ENCODE measurements at places on chromosomes 1 and 21.

- DNase-seq: no peak
Observed at GRCh38 chr1:228034954-228035837, 28.4 kb downstream of the WNT3A start.

- DNase-seq: no peak
Observed at GRCh38 chr1:14971221-14971620, 182.3 kb upstream of the TMEM51 start.

- no peak for DNase-seq
Observed at GRCh38 chr1:212138457-212138856, 102.9 kb downstream of the DTL start.

- no peak for DNase-seq
Observed at GRCh38 chr1:104921525-104921924, 1171.8 kb downstream of the AMY1C start.

GRCh38 chr1:221743416-221744208, 1.7 kb upstream of the DUSP10 start:
- DNase-seq: no peak

DNA sequence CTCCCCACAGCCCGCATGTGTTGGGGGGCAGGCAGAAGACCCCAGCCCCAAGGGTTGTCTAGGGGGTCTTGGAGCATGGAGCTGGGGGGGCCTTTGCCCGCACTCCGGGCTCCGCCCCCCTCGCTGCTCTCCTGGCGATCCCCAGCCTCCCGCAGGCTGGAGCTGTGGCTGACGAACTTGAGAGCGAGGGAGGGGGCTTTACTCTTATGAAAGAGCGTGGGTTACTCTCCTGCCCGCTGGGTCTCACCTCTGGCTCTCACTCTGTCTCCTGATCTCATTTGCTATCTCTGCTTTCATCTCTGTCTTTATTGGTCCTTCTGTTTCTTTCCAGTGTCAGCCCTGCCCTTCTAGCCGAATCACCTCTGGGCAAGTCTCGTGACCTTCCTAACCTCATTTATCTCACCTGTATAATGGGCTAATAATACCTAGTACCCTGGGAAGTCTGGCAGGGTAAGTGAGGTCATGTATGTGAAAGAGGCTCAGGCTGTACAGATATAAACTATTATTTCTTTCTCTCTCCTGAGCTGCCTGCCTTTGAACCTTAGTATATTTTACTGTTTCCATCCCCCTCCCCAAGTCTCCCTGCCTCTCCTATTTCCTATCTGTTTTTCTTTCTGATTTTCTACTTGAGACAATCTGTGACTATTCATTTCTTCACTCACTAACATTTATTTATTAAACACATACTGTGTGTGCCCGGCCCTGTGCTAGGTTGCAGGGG, 731 bp downstream of the EFNA4 start:
- no peak for DNase-seq

DNA sequence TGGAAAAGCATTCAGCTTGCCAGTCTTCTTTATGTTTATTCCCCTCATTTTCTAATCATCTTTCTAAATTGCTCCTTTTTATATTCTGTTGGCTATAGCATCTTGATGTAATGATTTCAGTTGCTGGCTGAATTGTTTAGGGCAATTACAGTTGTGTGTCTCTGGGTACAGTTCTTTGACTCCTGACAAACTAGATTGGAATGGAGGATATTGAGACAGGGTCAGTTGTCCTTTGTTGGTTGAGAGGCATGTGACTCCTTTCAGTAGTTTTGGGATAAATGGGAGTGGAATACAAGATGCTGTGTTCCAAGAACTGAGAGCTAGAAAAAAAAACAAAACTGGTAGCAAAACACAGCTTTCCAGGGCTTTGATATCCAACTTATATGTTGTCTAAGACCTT, 1.5 kb downstream of the CENPF start:
- DNase-seq: no peak

- no peak for DNase-seq
Observed at GRCh38 chr1:10697621-10698160, 98.8 kb downstream of the CASZ1 start.

GRCh38 chr1:77925518-77925917, 37.1 kb downstream of the NEXN start:
- no peak for DNase-seq

GRCh38 chr1:97071173-97071572, 349.6 kb downstream of the PTBP2 start:
- DNase-seq: no peak

GRCh38 chr1:243264717-243265116, 8.9 kb downstream of the SDCCAG8 start:
- DNase-seq: no peak

DNA sequence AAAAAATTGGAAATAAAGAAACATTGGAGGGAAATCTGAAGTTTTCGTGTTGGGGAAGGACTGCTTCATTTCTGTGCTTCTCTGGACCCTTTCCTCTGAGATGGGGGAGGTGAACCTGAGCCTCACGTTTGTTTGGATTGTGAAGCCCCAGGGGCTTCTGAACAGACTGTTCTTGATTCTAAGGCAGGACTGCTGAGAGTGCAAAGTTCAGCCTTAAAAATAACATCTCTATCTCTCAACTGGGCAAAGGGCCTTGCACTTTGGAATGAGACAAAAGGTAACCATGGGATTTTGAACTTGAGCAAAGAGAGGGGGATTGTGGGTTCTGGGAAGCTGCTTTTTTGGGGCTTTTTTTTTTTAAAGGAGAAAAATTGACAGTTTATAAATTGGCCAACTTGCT, 45.0 kb downstream of the GPR88 start:
- no peak for DNase-seq

DNA sequence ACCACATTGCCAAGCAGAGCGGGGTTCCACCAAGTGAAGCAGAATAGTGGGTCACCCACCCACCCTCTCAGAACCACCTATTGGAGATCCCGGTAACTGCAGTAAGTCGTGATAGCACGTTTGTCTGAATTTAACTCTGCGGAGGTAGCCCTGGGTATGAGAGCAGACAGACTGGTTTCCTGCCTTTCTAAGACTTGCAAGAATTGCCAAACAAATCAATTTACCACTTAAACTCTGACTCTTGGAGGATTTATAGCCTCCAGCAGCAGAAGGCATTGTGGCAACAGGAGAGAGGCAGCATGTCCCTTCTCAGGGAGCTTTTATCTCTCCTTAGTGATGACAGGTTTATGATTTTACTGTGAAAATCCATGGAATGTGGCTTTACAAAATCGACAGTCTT, 287.9 kb upstream of the FMN2 start:
- no peak for DNase-seq

DNA sequence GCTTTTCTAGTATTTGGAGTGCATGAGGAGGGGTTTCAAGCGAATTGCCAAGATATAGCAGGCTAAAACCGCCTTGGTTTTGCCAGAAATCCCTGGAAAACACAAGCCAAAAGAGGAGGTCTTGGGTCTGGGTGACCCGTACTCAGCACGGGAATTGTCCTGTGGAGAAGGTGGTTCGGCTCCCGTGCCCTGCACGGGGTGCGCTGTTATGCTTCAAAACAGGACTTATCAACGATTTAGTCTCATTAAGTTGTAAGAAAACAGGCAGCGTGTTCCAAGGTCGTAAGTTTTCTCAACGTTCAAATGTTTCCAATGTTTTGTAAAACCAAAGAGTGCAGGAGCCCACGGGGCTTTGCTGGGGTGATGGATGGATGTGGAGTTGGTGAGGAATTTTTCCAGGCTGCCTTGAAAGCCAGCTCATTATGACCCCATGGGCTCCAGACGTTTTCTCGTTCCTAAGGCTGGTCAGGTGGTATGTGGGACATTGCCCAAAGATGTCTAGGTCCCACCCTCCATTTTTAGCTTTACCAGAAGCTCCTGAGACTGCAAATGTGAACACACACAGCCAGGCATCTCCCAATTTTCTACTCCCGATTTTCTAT, 75.4 kb upstream of the CLDN14 start:
- no peak for DNase-seq

DNA sequence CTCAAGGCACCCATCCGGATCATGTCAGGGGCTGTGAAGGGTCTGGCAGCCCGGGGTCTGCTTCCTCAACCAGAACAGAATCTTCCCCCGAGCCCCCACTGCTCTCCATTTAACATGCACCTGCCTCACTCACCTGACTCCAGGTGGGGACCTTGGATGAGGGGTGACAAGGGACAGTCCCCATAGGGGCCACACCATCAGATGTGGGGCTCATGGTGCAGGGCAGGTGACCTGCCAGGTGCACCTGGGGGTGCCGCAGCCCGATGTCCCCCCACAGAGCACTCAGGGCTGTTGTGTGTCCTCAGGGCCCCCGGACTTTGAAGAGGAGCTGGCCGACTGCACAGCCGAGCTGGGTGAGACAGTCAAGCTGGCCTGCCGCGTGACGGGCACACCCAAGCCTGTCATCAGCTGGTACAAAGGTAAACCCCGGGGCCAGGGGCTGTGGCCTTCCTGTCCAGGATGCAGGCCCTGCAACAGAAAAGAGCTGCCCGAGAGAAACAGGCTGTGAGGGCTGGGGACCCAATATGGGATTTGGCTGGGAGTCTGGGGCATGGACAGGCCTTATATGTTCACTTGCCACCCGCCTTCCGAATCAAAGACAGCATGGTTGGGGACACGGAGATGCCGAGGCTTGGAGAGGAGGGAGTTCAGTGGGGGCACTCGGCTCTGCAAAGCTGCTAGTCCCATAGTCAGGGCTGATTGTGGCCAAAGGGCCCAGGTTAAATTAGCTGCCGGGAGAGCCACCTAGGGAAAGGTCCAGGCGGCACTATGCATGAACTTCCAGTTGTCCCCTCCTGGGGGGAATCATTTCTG, 64.6 kb downstream of the TRIM11 start:
- DNase-seq: no peak

- DNase-seq: no peak
Observed at GRCh38 chr1:243507672-243508302, 251.9 kb downstream of the SDCCAG8 start.

DNA sequence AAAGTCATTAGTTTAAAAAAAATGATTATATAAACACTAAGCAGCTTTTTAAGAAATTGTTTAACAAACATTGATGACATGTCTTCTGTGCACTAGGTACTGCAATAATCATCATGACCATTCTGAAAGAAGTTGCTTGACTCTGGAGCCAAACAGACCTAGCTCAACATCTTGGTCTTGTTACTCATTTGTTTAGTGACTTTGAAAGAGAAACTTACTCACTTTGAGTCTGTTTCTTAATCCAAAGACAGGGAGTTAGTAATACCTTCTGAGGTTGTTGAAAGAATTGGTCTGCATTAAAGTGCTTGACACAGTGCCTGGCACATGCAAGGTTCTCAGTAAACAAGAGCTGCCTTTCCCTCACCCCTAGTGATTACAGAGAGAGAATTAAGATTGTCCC, 84.4 kb downstream of the SGIP1 start:
- DNase-seq: no peak

- no peak for DNase-seq
Observed at GRCh38 chr1:160625725-160626498, 20.9 kb downstream of the SLAMF1 start.

DNA sequence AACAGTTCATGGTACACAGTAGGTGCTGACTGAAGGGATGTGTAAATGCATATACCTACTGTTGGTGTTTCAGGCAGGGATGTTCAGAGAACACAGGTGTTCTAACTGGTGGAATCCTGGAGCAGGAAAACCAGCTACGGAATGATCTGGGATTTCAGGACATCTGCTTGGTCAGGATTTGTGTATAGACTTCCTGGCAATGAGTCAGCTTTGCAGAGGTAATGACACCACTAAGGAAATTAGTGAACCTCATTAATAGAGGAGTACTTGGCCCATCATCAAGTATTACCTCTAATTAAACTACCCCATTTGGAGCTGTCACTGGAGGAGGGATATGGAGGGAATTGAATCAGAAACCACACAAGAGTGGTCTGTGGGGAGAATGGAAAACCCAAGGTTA, 7.3 kb downstream of the MRPL37 start:
- DNase-seq: no peak
